ENCODE measurements at places on chromosomes 3 and 15.

DNA sequence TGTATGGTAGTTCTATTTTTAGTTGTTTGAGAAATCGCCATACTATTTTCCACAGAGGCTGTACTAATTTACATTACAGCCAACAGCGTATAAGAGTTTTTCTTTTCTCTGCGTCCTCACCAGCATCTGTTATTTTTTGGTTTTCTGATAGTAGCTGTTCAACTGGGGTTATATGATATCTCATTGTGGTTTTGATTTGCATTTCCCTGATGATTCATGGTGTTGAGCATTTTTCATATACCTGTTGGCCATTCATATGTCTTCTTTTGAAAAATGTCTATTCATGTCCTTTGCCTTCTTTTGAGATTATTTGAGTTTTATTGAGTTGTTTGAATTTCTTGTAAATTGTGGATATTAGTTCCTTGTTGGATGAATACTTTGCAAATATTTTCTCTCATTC is 114.6 kb downstream of the LRRK1 start:
- no peak for DNase-seq

GRCh38 chr3:154214306-154214705 is 93.1 kb downstream of the ARHGEF26 start:
- no peak for DNase-seq

- DNase-seq = no peak
Measured at GRCh38 chr15:66899555-66900350, 165.6 kb upstream of the SMAD3 start.

DNA sequence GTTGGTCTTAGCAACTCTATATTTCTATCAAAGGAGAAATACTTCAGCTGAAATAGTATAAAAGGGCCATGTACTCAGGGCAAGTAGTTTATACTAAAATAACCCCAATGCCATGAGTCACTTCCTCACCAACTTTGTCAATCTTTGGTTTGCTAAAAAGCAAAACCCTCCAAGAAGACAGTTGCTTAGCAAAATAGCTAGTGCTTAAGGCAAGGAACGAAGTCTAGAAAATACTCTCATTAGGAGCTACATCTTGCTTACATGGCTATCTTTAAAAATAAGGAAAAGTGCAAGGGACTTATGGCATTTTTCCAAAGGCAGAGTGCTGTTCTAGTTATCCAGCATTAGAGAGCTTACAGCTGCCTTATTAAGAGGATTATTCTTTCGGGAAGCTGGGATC is 28.4 kb downstream of the P3H2 start:
- no peak for DNase-seq

- no peak for DNase-seq
Measured at GRCh38 chr3:13401149-13401548, 19.0 kb downstream of the NUP210 start.

DNA sequence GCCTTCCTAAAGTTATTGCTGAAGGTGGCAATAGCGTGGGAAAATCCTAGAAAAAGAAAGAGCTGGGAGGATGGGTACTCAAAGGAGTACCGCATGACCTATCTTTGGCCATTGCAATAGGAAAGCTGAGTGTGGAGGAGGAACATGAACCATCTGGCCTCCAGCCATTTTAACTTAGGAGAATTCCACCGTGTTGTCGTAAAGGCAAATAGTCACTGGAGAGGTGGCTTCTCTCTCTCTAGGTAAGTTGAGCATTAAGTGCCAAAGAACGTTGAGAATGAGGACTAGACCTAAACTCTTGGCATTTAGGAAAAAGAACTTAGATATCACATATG is 16.1 kb upstream of the CMTM7 start:
- DNase-seq = no peak

DNA sequence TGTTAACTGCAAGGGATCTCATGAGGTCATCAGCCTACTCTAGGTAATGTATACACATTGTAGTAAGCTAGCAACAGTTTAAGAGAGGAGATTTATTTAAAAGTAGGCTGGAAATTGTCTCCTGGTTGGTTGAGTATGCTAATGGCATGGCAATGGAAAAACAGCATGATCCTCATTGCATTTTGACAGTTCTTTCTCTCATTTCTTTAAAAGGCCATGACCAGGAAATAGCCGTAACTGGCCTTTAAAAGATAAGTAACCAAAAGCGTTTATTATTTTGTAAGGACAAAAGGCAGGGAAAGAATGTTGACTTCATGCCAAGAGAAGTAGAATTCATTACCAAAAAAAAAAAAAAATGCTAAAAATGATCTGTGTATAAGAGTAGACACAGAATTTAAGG is 310.3 kb downstream of the FGF12 start:
- DNase-seq = no peak

DNA sequence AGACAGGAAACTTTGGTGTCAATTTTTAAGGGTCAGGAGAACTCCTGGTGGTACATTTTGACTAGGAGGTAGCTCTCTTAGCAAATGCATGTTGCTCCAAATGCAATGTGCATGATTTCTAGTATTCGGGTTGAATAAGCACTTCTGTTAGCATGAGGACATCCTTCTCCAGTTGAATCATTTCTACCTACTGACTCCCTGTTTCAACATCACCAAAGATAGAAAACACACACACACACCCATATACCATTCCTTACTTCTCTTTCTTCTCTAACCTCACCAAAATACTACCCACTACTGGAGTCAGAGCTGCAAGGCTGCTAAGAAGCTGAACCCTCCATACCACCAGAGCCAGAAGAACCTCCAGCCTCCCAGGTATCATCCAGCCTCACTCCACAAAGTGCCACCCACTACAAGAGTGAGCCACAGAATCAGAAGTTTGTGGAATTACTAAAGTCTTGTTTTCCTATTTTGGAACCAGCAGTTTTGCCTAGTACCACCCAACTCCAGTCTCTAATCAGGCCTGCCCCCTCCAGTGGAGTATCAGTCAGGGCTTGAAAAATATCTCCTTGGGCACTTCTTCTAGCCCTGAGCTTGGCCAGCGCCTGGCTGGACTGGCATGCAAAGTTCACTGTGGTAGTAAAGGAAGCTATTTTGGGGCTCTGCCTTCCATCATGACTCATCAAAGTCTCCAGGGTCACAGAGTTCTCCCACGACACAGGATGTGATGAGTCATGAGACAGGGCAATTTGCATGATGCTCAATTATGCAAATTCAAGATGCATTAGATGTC is 110.3 kb downstream of the CYP19A1 start:
- DNase-seq = peak; percentile 67

GRCh38 chr3:116734243-116734642 is 24.7 kb downstream of the TUSC7 start:
- DNase-seq = no peak

DNA sequence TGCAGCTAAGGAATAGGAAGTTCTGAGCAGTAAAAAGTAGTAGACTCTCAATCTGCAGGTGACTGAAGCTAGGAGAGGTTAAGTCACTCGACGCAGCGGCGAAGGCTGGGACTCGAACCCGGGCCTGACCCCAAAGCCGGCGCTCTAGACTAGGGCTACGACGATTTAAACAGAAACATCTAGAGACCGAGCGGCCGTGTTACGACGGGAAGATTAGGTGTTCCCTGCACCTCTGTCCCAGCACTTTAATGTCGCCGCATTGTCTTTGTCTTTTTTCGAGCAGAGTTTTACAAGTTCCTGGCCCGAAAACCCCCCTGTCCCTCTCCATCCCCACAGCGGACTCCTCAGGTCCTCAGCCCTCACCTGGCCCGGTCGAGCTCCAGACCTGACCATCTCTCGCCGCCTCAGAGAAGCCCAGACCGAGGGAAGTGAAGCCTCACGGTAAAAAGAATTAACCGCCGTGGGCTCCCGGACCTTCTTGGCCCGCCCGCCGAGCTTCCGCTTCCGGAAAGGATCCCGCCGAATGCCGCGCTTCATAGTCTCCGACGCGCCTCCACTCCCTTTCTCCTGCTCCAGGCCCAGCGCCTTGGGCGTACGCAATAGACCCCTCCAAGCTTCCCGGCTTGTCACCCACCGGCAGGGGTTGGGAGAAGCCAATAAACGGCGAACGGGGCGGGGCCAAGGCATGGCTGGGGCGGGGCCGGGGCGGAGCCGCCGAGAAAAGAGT is at the start of gene CCDC14:
Gene CCDC14 (minus strand): TSS at position 449 of the 727 bp plus-strand sequence. CDS start 56 bp downstream, at position 393.
- peak; percentile 80 for DNase-seq

DNA sequence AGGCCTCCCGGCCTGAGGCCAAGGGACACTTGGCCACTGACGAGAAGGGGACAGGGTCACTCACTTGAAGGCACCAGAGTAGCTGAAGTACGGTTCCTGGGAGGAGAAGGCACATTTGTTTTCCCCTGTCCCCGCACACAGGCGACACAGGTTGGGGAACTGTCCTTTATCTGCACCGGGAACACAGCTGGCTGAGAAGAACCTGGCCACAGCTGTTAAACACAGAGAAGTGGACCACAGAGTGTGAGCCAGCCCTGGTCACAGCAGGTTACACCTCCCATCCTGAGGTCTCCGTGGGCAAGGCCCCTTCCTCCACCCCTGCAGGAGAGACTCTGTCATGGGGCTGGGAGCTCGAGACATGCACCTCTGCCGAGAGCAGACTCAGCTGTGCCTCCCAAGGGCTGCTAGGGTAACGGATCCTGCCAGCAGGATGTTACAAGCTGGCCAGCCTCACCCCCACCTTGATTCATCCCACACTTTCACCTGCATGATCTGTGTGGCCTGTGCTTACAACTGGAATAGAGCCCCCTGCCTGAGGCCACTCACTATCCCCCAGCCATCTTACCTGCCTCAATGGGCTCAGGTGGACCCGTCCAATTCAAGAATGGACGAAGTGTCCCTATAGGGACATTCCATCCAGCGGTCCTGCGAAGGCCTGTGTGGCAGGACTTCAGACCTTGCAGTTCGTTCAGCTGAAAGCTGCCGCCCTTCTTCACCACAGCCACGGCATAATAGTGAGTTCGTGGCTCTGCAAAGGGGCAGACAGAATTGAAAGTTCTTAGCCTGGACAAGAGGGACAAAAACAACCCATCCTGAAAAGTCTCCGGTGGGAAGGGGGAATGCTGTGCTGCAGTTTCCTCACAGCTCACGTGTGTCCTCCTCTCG is 9.2 kb downstream of the LTF start:
- no peak for DNase-seq

DNA sequence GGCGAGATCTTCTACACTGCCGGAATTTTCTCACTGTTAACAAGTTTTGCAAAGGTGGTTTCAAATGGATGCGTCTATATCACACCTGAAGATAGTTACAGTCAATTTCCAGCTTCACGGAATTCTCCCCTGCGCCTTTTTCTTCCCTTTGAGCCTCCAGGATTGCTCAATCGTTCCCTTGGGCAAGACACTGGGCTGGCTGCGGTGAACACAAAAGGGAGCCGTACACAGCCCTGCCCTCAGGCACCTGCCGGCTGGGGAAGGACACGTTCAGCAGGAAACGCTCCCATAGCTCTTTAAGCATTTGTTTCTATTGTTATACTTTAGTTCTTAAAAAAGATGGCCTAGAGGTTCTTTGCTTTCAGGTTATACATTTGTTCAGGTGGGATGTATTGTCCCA is 85.7 kb downstream of the C3orf70 start:
- no peak for DNase-seq

GRCh38 chr3:127755305-127755681 is 67.0 kb downstream of the MGLL start:
- DNase-seq = no peak

DNA sequence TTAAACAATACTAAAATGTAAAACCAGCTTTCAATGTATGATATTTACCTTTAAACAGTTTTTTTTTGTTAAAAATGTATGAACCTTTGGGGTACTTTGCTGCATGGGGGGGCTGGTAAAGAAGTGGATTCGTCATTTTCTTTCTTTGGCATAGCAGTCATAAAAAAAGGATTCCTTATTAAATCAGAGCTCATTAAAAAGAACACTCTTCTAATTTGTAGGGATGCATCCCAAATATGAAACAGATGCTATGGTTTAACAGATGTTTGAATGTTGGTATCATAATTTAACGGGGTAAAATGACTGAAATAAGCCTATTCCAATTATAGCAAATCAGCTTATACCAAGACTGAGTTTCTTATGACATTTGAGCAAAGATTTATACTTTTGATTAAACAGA is 234.4 kb downstream of the BBX start:
- no peak for DNase-seq

GRCh38 chr3:54527521-54527920 is 400.3 kb downstream of the LRTM1 start:
- no peak for DNase-seq

GRCh38 chr15:31316135-31316795 is 10.4 kb upstream of the KLF13 start:
- DNase-seq = no peak

DNA sequence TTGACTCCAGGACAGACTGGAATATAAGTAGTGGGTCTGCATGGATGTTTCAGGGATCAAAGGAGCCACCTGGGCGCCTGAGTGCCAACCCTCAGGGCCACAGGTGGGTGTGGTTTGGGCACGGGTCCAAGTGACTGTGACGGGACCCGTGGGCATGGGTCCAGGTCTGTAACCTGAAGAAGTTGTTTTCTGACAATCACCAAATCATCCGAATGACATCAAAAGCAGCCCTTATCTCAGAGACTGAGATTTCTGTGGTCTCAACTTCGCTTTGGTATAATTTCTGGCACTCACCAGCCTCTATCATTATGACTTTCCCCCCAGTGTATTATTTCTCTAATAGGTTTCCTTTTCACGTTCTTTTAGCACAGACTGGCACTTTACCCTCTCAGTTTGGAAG is 24.4 kb downstream of the RLBP1 start:
- DNase-seq = no peak

- DNase-seq = no peak
Measured at GRCh38 chr3:135017003-135017893, 222.2 kb downstream of the EPHB1 start.

DNA sequence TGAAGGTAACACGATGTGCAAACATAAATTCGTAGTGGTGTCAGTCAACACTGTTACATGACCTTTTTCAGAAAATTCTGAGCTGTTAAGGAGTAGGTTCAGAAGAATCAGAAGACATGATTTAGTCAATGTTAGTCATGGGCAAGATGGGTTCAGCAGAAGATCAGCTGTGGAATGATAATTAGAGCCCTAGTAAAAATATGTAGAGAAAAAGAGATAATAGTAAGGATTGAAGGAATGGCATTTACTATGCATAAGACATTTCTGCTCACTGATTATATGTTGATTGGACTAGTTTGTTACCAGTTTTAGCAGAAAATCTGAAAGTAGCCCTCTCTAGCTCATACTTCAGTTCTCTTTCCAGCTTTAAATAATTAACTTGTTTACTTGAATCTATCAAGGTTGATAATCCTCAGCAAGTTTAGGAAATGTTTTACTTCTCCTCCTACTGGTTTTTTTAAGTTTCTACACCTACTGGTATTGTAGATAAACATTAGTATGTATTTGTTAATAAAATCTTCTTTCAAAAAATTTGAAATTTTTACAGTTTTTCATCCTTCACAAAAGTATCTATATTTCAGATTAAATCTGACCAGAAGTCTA is 98.6 kb downstream of the ALCAM start:
- no peak for DNase-seq

DNA sequence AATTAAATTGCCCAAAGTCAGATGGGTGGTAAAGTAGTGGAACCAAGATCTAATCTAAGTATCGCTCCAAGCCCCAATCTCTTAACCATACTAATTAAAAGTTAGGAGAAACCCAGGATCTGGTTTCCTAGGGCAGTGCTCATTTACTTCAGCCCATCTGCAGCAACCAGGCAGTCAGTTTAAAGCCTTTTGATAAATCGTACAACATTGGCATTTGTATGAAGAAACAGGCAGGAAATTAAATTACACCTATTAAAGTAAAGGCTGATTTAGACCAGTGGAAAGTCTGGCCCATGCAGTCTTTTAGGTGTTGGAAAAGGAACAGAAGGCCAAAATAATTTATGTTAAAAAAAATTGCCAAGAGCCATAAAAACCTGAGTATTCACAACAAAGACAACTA is 594.4 kb upstream of the UBE2E2 start:
- no peak for DNase-seq

GRCh38 chr3:129281726-129282125 is 3.1 kb downstream of the HMCES start:
- no peak for DNase-seq

GRCh38 chr3:36373666-36374065 is 6.6 kb upstream of the STAC start:
- DNase-seq = no peak
